Spleen (tissue), 13 donors: ENCODE measurements at places on chromosomes 13 and 19. TPM values are rescaled to one million over a fixed set of nuclear protein-coding genes. Genes with fewer than 3 reads are reported as not detected.

Gene ZNF134
- 25.3 TPM for total RNA-seq

Gene WDR88
- total RNA-seq: not detected

Gene ZNF540
- 6.3 TPM for total RNA-seq

Gene C1QTNF9
- total RNA-seq: not detected

Gene SLC27A5
- total RNA-seq: 12.3 TPM

Gene KIR3DL1
- 0.69 TPM for total RNA-seq

Gene KLK2
- total RNA-seq: 0.37 TPM

Gene GIPR
- 1.7 TPM for total RNA-seq

Gene SELENOV
- not detected for total RNA-seq

Gene DENND1C
- 70.9 TPM for total RNA-seq

Gene CYP4F2
- not detected for total RNA-seq

Gene IGSF23
- total RNA-seq: not detected

Gene COX7A1
- 6.3 TPM for total RNA-seq

DNA sequence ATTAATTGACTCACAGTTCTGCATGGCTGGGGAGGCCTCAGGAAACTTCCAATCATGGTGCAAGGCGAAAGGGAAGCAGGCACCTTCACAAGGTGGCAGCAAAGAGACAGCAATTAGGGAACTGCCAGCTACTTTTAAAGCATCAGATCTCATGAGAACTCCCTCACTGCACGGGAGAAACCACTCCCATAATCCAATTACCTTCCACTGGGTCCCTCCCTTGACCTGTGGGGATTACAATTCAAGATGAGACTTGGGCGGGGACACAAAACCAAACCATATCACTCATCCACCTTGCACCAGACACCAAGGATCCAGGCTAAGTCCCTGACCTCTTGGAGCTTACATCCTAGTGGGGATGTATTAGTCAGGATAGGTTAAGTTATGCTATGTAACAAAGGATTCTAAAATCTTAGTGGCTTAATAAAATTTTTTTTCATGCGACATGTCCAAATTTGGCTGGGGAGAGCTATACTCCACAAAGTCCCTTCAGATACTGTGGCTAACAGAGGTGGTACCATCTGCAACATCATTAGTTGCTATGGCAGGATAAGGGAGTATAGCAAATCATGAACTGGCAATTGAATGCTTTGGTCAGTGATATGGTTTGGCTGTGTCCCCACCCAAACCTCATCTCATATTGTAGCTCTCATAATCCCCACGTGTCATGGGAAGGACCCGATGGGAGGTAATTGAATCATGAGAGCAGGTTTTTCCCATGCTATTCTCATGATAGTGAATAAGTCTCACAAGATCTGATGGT, 8.3 kb upstream of the FAM187B start:
- no peak overlapping the region for H3K27ac ChIP-seq
- no peaks in the 10 kb centered on the region for H3K36me3 ChIP-seq
- H3K4me3 ChIP-seq: no peak overlapping the region
- no peaks in the 10 kb centered on the region for H3K27me3 ChIP-seq
- peaks cover 22% of the 10 kb centered on the region for H3K4me1 ChIP-seq
- DNase-seq: no peak

DNA sequence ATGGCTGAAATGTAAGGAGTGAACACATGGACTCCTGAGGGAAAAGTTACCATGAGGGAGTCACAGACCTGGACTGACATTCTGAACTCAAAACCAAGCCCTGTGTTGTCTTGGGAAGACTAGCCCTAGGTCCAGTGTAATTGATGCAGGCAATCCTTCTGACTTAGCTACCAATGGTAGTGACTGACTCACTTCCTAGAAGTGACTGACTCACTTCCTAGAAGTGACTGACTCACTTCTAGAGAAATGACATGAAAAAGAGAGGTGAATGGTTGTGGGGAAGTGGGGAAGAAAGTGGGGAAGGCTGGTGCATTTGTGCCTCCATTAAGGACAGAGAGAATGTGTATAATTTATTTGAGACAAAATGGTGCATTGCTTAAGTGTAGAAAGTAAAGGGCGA, 49.9 kb downstream of the EDNRB start:
- DNase-seq: no peak
- no peak overlapping the region for H3K27ac ChIP-seq
- no peaks in the 10 kb centered on the region for H3K4me1 ChIP-seq
- H3K4me3 ChIP-seq: no peak overlapping the region
- H3K36me3 ChIP-seq: no peaks in the 10 kb centered on the region

GRCh38 chr13:100608906-100609305, 20.3 kb upstream of the GGACT start:
- H3K27me3 ChIP-seq: no peaks in the 10 kb centered on the region
- peaks cover 5% of the 10 kb centered on the region for H3K4me1 ChIP-seq
- no peaks in the 10 kb centered on the region for H3K36me3 ChIP-seq
- no peak overlapping the region for H3K4me3 ChIP-seq
- no peak overlapping the region for H3K27ac ChIP-seq
- no peak for DNase-seq

DNA sequence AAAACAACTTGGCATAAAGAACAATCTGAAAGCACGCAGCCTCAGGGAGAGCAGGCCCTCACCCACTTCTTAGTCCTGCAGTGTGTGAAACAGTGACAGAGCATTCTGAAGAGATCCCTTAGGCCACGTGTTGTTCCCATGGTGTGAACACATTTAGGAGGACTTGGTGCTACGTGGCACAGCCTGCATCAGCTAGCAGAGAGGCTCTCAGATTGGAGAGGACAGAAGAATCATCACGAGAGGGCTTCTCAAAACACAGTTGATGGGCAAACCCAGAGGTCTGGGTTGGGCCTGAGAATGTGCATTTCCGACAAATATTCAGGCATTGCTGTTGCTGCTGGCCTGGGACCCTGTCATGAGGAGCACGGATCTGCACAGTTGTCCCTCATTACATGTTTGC, 26.1 kb upstream of the TFDP1 start:
- no peaks in the 10 kb centered on the region for H3K4me1 ChIP-seq
- no peaks in the 10 kb centered on the region for H3K36me3 ChIP-seq
- no peak overlapping the region for H3K27ac ChIP-seq
- no peaks in the 10 kb centered on the region for H3K27me3 ChIP-seq

DNA sequence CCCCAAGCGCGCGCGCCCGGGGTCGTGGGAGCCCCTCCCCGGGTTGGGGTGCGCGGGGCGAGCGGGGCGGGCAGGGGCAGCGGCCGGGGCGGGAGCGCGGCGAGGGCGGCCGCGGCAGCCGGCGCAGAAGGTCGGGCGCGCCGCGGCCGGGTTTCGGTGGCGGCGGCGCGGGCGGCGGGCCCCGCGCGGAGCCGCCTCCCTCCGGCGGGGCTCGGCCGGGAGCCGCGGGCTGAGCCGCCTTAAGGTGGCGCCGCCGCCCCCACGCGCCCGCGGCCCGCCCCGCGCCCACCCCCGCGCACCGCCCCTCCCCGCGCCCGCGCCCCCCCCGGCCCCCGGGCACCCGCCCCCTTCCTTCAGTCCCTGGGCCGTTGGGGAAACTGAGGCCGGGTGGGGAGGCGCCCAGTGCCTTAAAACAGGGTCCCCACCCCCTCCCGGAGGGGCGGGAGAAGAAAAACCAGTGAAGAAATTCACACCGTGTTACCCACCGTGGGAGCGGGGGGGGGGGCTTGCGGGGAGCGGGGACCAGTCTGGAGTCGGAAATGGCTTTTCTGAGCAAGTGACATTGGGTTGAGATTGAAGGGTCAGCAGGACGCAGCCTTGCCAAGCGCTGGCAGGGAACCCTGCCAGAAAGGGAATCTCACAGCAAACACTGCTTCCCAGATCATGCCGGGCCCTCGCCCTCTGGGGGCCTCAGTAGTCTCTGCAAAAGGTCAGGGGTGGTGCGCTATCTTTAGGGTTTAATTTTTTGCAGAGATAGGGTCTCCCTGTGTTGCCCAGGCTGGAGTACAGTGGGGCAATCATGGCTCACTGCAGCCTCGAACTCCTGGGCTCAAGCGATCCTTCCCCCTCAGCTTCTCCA, at the start of gene TLE2:
TSS of gene TLE2 (minus strand) at position 216 of the 859 bp plus-strand sequence. CDS start 376 bp downstream, outside the sequence.
- peaks cover 14% of the 10 kb centered on the region for H3K4me1 ChIP-seq
- peak within 1 kb of the TSS; percentile 57 for H3K27ac ChIP-seq
- DNase-seq: no peak
- no peaks in the 10 kb centered on the region for H3K36me3 ChIP-seq
- peaks cover 50% of the 10 kb centered on the region for H3K27me3 ChIP-seq

DNA sequence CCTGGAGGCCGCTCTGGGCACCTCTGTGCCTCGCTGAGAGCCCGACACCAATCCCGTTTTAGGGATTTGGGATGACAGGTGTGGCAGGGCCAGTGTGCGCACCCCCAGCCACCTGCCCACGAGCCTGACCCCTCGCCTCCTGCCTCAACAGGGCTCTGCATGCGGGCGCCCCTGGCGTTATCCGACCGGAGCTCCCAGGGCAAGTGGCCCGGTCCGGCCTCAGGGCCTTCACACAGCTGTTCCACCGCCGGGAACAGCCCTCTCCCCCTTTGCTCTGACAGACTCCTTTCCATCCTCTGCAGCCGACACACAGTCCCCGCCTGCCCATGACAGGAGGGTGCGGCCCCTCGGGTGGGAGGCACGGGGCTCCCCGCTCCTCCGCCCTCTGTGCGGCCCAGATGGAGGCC, 7.1 kb upstream of the WDR18 start:
- no peak overlapping the region for H3K27ac ChIP-seq
- DNase-seq: no peak
- no peaks in the 10 kb centered on the region for H3K4me1 ChIP-seq
- H3K4me3 ChIP-seq: no peak overlapping the region
- no peaks in the 10 kb centered on the region for H3K27me3 ChIP-seq

- H3K27ac ChIP-seq: no peak overlapping the region
- H3K4me3 ChIP-seq: no peak overlapping the region
- H3K36me3 ChIP-seq: no peaks in the 10 kb centered on the region
- H3K4me1 ChIP-seq: no peaks in the 10 kb centered on the region
- DNase-seq: no peak
Measured at GRCh38 chr13:35797244-35797643, 320.8 kb upstream of the MAB21L1 start.

GRCh38 chr19:41925208-41926003, 2.8 kb downstream of the ERFL start:
- no peaks in the 10 kb centered on the region for H3K36me3 ChIP-seq
- DNase-seq: peak; percentile 65
- H3K4me3 ChIP-seq: no peak overlapping the region
- peaks cover 47% of the 10 kb centered on the region for H3K4me1 ChIP-seq
- H3K27me3 ChIP-seq: peaks cover 97% of the 10 kb centered on the region

GRCh38 chr19:55647732-55648584, at the start of gene CCDC106:
TSS of gene CCDC106 (plus strand) at chr19:55648212. CDS start at chr19:55649047, 835 bp downstream.
- H3K4me1 ChIP-seq: peaks cover 45% of the 10 kb centered on the region
- H3K27me3 ChIP-seq: no peaks in the 10 kb centered on the region
- H3K36me3 ChIP-seq: peaks cover 13% of the 10 kb centered on the region
- peak; percentile 90 for DNase-seq
- H3K4me3 ChIP-seq: peak within 1 kb of the TSS; percentile 75
- H3K27ac ChIP-seq: peak within 1 kb of the TSS; percentile 84

DNA sequence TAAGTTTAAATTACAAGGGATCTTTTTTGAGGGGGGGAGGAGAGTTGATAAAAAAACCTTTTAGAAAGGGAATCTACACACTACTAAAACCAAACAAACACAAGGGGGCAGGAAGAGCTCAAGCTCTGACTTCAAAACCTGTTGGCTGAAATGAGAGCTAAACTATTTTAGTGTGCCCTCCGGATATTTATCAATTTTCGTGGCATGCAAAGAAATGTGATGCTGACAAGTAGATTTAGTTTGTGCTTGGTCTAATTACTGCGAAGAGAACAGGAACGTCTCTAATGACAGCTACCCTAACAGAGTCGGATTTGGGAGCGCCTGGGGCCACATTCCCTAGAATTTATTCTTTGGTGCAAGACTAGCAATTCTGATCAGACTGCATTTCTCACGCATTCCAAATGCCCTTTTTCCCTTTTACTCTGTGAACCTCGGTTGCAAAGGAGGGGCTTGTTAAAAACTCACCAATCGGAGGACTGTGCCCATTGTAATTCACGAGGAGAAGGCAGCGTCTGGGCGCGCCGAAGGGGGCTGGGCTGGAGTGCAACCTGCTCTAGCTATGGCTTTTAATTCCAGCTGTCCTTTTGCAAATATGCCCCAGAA, 802 bp upstream of the FREM2 start:
- H3K4me3 ChIP-seq: peak overlapping the region; percentile 28
- H3K4me1 ChIP-seq: peaks cover 9% of the 10 kb centered on the region
- H3K27ac ChIP-seq: no peak overlapping the region
- no peaks in the 10 kb centered on the region for H3K36me3 ChIP-seq
- DNase-seq: no peak

GRCh38 chr19:400976-401865, 7.7 kb downstream of the C2CD4C start:
- H3K4me1 ChIP-seq: no peaks in the 10 kb centered on the region
- no peaks in the 10 kb centered on the region for H3K36me3 ChIP-seq

DNA sequence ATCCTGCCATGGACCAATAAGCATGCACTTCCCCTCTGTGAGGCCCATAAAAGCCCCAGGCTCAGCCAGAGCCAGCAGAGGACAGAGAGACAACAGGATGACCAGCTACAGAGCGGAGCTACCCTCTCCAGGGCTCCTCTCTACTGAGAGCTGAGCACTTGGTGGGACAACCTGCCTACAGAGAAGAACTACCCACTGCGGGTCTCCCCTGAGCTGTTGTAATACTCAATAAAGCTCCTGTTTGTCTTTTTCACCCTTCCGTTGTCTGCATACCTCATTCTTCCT, 7.5 kb upstream of the BAX start:
- no peak overlapping the region for H3K4me3 ChIP-seq
- H3K36me3 ChIP-seq: no peaks in the 10 kb centered on the region
- no peak for DNase-seq
- H3K27ac ChIP-seq: no peak overlapping the region
- H3K4me1 ChIP-seq: peaks cover 19% of the 10 kb centered on the region

DNA sequence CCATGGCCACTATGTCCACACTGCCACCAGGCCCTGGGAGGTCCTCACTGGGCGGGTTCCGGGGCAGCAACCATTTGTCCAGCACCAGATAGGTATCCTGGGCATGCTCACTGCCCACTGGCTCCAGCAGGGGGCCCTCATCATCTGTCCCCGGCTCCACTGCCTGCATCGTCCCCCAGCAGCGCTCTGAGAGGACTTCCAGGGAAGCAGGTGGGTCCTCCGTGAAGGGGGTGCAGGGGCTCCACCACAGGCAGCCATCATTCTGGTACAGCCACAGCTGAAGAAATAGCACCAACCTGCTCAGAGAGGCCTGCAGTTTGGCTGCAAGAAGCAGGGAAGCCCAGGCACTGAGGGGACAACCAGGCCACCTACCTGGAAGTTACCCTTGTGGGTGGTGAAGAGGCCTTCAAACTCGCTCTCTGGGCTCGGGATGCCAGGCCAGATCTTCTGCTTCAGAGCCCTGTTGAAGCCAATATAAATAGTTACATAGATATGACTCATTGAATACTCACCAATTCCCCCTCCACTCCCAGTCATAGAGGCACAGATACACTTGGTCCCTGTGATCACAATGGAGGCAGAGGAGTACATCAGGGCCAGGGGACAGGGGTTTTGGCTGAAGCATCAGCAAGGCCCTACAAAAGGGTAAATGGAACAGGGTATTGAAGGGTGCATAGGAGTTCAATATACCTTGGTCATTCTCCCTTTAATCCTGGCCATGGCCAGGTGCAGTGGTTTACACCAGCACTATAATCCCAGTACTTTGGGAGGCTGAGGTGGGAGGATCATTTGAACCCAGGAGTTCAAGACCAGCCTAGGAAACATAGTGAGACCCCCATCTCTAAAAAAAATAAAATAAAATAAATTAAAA, 4.1 kb downstream of the SWSAP1 start:
- DNase-seq: peak; percentile 86
- no peak overlapping the region for H3K4me3 ChIP-seq
- peaks cover 75% of the 10 kb centered on the region for H3K4me1 ChIP-seq
- peaks cover 18% of the 10 kb centered on the region for H3K27me3 ChIP-seq

GRCh38 chr19:1482361-1483130, 3.5 kb upstream of the C19orf25 start:
- H3K36me3 ChIP-seq: no peaks in the 10 kb centered on the region
- no peak for DNase-seq
- no peak overlapping the region for H3K4me3 ChIP-seq

GRCh38 chr19:6610934-6611852, 20.2 kb upstream of the CD70 start:
- H3K4me3 ChIP-seq: no peak overlapping the region
- H3K36me3 ChIP-seq: no peaks in the 10 kb centered on the region
- DNase-seq: no peak
- no peak overlapping the region for H3K27ac ChIP-seq
